Cortex of kidney (tissue), 1 donor: ENCODE measurements at places on chromosomes 4 and X.

DNA sequence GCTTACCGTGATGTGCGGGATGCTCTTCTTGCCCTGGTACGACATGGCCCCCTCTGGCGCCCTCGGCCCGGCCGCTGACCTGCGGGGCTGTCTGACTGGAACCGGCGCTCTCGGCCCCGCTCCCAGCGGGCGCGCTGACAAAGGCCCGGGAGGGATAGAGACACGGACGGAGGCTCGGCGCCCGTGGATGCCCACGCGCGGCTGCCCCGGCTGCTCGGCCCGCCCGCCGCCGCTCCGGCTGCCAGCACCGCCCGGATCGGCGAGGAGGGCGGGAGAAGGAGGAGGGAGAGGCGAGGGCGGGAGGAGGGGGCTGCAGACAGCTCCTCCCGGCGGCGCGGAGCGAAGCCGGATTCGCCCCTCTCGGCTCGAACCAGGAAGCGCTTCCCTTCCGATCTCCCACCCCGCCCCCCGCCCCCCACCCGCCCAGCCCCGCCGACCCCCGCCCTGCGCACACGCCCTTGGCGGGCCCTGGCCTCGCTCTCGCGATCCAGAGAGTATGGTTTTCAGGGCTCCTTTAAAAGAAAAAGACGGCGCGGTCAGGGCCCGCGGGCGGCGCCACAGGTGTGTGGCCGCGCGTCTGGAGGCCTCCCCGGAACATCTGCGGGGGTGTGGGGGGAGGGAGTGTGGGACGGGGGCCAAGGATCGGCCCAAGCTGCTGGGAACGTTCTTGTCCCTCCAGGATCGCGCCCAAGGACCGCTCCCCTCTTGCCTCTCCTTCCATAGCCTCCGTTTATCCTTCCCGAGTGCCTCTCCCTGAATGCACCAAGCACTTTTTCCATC lies 4.5 kb downstream of the CRMP1 start:
- DNase-seq, result no peak

GRCh38 chrX:154123241-154124219 lies 20.5 kb upstream of the OPN1LW start:
- no peak for DNase-seq

GRCh38 chr4:41528512-41529205 lies 9.3 kb upstream of the LIMCH1 start:
- no peak for DNase-seq

GRCh38 chr4:78297116-78297800 lies 240.1 kb downstream of the FRAS1 start:
- no peak for DNase-seq

- no peak for DNase-seq
Measured at GRCh38 chr4:153420361-153420760, 45.8 kb upstream of the TMEM131L start.

DNA sequence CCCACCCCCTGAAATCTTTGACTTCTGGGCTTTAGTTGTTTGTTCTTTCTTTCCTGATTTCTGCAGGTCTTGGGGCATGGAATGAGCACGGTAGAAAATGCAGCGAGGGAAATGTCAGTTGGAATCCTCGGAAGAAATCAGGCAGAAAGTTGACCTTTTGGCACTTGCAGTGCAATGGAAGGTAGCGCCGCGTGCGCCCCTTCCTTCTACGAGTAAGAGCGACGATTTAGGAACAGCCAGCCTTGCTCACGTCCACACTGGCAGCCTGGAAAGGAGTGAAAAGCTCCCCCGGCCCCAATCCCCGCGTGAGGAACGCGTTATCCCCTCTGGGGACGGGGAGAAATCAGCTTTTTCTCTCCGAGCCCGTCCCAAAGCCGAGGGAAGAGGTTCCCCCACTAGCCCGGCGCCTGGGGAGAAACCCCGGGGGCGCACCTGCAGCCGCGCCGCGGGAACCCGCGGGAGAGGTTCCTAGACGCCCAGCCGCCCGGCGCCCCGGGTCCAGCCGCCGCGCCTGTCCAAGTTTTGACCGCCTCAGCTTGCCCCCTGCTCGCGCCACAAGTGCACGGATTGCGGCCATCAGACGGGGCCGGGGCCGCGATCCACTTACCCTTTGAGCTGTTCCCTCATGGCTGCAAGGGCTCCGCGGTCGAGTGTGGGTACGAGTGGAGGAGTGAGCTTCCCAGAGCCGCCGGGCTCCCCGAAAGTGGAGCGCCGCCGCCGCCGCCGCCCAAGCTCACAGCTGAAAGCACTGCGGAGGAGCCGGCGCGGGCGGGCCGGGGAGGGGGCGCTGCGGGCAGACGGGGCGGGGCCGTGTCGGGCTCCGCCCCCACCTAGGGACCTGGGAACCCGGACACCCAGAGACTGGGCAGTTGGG lies 194.6 kb upstream of the FTHL17 start:
- DNase-seq, result no peak

GRCh38 chr4:145920205-145920604 lies 18.4 kb downstream of the ZNF827 start:
- DNase-seq, result no peak

DNA sequence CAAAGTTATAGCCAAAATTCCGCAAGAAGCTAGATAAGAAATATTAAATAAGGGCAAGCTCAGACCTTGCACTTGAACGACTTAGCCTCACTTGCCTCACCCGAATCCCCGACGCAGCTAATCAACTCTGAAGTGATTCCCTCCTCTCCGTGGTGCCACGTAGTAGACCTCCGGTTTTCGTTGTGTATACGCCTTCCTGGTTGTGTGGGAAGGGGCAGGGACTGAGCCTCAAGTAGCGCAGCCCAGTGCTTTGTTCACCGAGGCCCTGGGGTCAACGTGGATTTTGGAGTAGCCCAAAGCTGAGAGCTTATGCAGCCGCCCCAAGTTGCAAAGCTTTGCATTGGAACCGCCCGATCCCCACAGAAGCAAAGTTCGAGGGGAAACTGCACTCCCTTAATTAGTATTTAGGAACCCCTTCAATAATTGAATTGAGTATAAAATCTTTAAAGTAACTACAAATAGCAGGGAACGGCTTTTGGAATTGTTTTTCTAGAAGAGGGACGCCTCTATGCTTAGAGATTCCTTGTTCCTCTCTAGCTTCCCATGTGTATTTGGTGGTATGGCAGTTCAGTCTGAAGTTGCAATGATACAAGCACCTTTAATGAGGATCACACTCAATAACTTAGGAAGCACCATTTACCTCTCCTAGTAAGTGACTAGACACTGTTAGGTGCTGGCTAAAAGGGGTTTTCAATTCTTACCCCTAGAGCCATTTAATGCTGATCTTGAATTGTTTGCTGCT lies 55.7 kb downstream of the LINC00632 start:
- no peak for DNase-seq

DNA sequence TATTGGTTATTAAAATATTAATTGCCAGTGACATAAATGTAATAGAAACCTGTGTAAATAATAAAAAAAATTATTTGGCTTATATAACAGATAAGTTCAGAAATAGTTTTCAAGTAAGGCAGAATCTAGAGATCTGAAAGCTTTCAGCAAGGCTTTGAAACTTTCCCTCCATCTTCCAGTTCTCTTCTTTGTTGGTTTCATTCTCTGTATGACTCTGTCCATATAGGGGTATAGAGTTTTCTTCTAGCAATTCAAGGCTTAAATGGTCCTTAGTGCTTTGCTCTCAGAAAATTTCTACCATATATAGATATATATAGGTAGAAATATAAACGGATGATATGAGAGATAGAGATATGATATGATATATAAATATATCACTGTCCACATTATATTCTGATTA lies 160.5 kb upstream of the GABRA2 start:
- no peak for DNase-seq

DNA sequence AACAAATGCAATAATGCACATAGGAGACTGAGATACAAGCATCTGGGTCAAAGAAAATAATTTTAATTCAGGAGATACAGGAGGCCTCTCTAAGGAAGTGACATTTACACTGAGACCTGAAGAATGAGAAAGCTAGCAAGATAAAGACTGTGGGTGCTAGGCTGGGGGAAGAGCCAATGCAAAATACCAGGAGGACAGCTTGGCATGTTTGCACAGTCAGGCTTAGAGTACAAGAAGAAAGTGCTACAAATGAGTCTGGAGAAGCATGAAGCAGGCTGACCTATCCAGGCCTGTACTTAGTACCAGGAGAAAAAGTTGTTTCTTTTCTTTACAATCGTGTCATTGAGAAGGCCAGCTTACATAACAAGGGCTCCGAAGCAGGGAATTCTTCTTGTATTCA lies 56.9 kb downstream of the GABRB1 start:
- DNase-seq, result no peak

DNA sequence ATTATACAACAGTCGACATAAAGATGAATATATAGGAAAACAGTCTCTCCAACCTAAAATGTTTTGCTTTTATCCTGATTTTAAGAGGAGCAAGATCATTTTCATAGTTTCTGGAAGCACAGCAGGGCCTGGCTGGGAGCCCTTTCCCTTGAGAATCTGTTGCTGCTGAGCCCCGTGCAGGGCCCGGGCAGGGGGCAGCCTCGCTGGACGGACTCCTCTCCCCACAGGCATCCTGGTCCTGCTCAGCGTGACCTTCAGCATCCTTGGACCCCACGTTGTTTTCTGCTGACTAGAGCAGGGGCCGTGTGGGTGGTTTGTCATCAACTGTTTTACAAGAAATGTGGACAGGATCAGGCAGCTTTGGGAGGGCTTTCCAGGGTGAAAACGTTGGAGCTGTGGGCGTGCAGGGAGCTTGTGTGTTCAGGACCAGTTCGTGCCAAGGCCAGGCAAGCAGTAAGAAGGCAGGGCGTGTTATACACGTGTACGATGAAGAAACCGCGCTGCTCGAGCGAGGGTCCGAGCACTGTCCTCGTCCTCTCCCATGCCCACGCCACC lies 25.0 kb downstream of the CPZ start:
- DNase-seq, result no peak

DNA sequence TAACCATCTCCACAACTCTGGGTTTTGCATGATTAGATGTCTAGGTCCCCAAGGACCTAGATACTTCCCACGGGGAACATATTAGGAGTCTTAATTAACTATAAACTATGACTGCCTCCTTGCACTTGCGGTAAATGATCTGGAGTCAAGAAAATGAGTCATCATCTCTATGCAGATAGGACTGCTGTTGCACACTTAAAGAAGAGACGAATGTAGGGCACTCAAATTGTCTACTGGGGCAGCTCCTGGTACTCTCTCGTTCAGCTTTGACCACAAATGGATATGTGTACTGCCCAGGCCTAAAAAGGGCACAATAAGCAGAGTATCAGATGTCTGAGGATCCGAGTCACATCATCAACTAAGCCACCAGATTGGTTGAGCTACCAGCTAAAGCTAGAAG lies 1783.4 kb upstream of the AGA start:
- DNase-seq, result no peak

- DNase-seq, result no peak
Measured at GRCh38 chr4:124279741-124280140, 432.8 kb downstream of the ANKRD50 start.

DNA sequence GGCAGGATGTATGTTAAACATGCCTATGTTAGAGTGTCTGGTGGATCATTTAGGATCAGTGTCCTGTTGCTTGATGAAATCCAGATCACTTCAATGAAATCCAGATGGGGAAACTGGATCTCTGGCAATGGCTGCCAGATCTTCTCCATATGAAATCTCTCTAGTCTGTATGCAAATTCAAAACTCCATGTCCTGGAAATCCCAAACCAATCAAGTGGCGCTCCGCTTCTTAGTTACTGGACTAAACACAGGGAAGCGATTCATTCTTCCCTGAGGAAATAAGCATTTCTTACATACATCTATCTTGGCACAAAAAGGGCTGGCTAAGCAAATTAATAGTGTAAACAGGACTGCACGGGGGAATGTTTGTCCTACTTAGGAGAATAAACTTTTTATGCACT lies 94.9 kb downstream of the HDAC8 start:
- no peak for DNase-seq

DNA sequence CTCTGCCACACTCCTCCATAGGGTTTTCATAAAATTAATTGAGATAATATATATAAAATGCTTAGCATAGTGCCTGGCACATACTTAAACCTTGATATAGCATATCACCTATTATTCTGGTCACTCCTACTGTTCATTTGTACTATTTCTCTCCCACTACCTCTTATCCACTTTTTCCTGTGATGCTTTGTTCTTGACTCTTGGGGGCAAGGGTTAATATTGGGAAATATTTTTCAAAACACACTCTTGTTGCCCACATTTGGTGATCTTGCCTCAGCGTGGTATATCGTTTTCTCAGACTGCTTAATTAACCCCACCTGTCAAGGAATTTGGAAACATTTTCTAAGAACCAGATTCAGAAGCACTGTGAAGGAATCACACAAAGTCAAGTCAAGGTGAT lies 16.3 kb downstream of the SERPINA7 start:
- no peak for DNase-seq

DNA sequence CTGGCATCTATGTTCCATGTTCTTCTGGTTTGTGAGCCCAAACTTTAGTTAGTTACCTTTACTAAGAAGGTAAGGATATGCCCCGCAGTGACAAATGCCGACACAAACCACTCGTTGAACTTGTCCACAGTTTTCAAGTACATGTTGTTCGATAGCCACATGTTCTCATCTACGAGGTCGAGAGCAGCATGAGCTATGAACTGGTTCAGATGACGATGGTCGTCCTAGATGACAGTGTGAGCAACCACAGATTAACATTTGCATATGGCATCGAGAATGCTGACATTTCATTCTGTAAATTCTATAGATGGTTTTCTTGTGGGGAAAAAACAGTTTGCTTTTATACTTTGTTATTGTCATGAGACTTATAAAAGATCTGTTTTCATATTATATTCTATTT lies 18.0 kb downstream of the TRAPPC2 start:
- no peak for DNase-seq

- DNase-seq, result no peak
Measured at GRCh38 chr4:107380836-107381438, 339.1 kb downstream of the PAPSS1 start.

GRCh38 chr4:119286377-119287002 lies 35.4 kb downstream of the FABP2 start:
- no peak for DNase-seq

DNA sequence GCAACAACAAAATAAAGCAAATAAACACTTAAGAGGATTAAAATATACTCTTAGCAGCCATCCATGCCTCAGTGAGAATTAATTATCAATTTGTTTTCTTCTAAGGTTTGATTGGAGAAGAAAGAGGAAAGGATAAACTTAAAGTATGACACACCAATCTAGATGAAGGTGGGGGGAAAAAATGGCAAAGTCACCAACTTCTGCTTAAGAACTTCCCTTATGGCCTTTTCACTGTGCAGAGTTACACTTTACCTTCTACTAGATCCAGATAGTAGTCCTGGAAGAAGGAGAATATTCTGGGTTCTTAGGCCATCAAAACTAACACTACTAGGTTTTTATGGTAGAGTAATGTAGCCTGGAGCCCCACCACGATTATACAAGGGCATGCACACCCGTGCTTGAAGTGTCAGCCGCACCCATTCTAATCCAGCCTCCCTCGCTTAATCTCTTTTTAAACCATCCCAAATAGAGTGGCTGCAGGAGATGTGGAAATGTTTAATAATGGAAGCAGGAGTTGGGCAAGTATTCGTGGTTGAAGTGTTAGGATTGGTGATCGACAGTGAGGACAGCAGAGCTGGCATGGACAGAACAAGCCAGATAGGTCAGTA lies 14.1 kb downstream of the ENPEP start:
- no peak for DNase-seq
